ENCODE measurements at places on chromosomes 6 and 20.

DNA sequence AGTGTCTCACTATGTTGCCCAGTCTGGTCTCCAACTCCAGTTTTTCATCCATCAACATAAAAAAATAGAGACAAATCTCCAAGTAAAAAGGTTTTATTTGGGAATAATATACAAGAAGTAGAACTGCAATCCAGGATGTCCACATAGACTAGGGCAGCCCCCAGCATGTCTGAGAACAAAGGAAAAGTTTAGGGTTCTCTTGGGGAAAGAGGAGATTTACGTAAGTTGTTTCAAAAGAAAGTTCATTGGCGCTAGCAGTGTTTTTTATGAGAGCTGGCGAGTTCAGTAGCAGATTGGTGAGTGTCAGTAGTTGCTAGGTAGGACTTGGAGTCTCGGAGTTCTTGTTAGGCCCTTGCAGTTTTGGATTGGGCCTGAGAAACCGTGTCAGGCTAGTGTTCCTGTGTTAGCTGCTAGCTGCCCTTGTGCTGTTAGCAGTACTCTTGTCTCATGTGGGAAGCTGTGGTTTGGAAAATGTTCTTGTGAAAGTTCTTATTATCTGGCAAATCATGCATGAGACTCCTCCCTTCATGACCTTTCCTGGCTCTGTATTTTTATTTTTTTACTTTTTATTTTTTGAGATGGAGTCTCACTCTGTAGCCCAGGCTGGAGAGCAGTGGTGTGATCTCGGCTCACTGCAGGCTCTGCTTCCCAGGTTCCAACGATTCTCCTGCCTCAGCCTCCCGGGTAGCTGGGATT lies 24.7 kb downstream of the TTLL9 start:
- no peak for ATAC-seq

- no peak for ATAC-seq
These were observed 14.2 kb downstream of the SMPDL3A start for GRCh38 chr6:122803171-122803661.

GRCh38 chr6:7848229-7848628 lies 62.4 kb downstream of the TXNDC5 start:
- no peak for ATAC-seq

- ATAC-seq = no peak
These were observed 100.1 kb downstream of the DNAH8 start for GRCh38 chr6:38815250-38815649.

DNA sequence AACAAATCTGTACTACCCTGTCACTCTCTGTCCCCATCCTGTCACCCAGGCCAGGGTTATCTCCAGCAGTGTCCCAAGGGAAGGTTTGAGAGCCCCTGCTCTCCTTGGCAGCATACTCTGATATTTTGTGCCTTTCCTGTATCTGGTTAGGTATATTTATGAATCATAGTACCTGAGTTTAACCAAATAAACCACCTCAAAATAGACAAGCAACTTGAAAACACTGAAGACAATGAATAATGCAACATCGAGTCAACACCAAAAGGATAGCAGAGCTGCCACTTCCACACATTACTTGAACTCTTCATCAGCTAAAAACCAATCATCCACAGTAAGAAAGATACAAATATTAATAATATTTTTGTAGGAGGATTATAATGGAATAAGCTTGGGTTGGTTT lies 142.6 kb upstream of the TAB2 start:
- no peak for ATAC-seq

DNA sequence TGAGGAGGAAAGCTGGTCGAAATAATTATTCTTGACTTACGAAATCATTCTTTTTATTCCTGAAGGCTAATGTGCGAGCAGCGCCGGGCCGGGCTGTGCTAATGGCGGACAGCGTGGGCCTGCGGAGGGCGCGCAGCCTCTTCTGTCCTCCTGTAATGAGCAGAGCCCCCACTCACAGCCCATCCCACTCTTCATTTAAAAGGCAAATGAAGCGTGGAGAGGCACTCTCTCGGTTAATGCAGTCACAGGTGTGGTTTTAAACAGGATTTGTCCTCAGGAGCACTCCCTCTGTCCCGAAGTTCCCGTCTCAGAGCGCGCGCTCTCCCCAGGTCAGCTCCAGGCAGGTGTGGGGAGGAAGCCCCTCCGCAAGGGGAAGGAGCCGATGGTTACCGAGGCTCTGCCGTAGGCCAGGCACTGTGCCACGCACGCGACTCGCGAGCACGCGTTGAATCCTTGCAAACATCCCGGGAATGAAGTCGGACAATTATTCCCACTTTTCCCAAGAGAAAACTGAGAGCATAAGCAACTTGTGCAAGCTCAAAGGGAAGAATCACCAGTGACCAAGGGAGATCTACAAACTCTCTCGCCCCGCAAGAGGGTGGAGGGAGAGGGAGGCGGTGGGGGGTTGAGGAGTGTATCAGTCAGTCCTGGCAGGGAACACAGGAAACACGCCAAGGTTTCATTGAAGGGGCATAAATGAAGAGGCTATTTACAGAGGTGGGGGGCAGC lies 35.5 kb upstream of the ZFAND3 start:
- peak; percentile 66 for ATAC-seq

DNA sequence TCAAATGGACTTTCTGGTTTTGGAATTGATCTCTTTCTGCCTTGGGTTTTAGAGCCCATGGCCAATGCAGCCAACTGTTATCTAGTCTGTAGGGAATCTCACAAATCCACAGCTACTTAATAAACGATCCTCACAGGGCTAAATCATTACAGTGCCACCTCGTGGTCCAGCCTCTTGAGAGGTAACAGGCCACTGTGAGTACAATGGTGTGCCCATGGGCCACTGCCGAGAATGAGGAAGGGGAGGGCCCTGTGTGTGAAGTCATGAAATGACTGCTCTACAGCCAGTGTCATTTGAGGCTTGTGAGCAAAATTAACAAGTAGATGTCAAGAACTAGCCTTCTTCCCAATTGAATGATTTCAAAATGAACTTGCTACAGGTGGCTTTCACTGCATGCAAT lies 54.3 kb upstream of the GMPR start:
- no peak for ATAC-seq

- no peak for ATAC-seq
These were observed 124.6 kb upstream of the BTN3A2 start for GRCh38 chr6:26240157-26241032.

GRCh38 chr6:170444056-170444591 lies 109.0 kb downstream of the PSMB1 start:
- no peak for ATAC-seq

GRCh38 chr6:170289951-170290295 lies 955 bp downstream of the DLL1 start:
- peak; percentile 16 for ATAC-seq

- no peak for ATAC-seq
These were observed 28.4 kb downstream of the YTHDF1 start for GRCh38 chr20:63187338-63188158.

- no peak for ATAC-seq
These were observed 24.3 kb downstream of the EPB41L2 start for GRCh38 chr6:131038597-131039344.

DNA sequence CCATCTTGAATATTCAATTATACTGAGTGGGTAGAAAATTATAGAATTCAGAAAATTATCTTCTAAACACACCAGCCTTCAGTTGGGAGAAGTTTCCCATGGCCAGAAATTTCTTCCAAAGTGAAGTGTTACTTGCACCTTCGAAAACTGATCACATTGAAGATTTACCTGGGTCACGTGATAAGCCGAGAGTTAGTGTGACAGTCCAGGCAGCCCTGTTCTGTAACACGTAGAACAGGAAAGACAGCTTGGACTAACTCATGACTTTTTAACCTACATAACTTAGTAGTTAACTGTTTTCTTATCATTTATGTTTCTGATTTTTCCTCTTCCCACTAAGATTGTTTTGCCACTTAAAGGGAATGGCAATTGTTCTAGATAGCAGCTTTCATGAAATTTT lies 118.3 kb upstream of the MTHFD1L start:
- ATAC-seq = no peak

- ATAC-seq = no peak
These were observed 34.0 kb upstream of the TASP1 start for GRCh38 chr20:13672690-13673089.

DNA sequence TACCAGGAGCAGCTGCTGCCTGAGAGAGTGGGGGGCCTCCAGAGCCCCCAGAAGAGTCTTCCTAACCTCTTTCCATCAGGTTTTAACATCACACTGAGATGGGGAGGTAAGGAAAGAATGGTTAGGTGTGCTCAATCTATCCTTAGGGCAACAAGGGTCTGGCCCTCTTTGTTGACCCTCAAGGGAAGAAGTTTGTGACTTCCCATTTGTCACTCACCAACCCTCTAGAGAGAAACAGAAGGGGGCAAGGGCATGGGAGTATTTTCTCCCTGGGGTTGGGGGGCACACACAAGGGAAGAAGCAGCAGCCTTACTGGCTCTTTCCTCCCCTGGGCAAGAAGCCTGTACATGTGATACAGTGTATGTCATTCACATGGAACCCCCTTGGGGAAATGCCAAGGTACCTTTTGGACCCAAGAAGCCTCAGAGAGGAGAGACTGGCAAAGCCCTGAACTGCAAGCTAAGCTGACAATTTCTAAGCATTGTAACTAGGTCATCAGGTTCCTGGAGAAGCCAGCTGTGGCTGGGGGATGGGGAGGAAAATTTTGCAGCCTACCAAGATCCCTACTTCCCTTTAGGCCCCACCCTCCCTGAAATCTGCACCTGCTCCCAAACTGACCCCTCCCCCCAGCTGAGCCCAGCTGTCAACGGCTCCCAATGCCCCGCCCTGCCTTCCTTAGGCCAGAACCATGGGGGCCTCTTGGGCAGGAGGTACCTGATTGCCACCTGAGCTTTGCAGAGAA lies 14.5 kb downstream of the BCL2L1 start:
- ATAC-seq = peak; percentile 35

GRCh38 chr20:53643031-53643832 lies 49.6 kb upstream of the ZNF217 start:
- ATAC-seq = peak; percentile 87

- ATAC-seq = no peak
These were observed 331.9 kb upstream of the JARID2 start for GRCh38 chr6:14913931-14914330.

DNA sequence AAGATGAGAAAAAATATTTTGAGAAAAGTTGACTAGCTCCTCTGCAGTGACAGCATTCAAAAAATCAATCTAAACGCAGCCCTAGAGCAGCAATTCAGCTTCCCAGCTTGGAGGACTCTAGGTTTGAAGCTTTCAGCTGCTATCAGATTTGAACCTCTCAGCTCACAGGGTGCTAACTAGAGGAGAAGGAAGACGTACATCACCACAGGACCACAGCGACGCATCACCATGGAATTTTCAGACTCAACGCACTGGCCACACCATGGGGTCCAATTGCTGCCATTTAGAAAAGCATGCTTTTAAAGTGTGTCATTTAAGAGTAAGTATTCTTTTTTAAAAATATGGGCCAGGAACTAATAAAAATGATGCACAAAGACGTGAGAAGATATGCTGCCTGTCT lies 45.0 kb upstream of the FUCA2 start:
- no peak for ATAC-seq

DNA sequence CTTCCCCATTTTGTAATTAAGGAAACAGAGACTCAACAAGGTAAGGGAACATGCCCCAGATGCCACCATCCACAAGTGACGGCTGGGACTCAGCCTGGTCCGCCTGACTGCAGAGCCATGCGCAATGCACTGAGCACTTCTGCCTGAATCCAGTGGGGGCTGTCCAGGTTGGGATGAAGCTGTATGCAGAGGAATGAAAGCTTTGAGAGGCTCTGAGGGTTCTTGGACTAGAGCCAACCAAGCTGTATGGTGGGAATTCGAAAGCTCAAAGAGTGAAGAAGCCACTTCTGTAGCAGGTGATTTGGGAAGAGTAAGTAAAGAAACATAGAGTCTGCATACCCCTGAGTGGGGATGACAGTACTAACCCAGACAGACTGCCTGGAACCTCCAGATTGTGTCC lies 127.6 kb upstream of the AKAP12 start:
- ATAC-seq = peak; percentile 58

GRCh38 chr6:148934961-148935360 lies 188.1 kb downstream of the UST start:
- ATAC-seq = no peak

DNA sequence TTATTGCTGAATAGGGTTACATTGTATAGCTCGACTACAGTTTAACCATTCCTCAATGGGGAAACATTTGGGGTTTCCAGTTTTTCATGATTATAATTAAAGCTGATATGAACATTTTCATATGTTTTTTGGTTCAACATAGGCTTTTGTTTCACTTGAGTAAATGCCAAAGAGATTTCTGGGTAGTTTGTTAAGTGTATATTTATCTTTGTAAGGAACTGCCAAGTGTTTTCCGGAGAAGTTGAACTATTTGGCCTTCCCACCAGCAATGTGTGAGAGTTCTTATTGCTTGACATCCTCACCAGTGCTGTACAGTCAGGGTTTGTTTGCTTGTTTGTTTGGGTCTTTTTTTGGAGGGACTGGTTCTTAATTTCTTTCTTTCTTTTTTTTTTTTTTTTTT lies 83.7 kb upstream of the RALY start:
- ATAC-seq = no peak

GRCh38 chr20:48463096-48463720 lies 364.6 kb downstream of the PREX1 start:
- ATAC-seq = no peak

- no peak for ATAC-seq
These were observed 405.5 kb upstream of the SULF2 start for GRCh38 chr20:48190757-48191156.

Data from motor neuron (in vitro differentiated cells).